Stimulated activated CD8-positive, alpha-beta memory T cell treated with anti-CD3 and anti-CD28 coated beads, Interleukin-4, amount 100 ng/mL, for 1 hour (primary cell): ENCODE measurements at places on chromosomes 6 and 20.

DNA sequence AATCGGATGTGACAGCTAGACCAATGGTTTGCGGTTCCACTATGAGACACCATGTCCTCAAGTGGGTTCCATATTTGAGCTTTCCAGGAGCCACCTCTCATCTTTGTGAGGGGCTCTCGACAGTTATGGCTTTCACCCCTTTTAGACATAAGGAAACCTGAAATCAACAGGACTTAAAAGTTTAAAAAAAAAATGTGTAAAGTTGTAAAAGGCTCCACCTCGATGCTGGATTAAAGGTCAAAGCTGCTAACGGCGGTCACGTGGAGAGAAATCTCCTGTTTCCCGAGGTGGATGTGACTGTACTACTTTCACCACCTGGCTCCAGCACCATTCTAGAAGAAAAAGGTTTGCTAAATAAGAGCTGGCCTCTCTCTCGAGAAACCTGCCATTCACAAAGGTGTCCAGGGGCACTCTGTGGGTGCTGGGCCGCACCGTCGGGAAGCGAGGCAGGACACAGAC lies 542 bp downstream of the ATP5F1E start:
- DNase-seq: no peak

- no peak for DNase-seq
Observed at GRCh38 chr6:34674268-34674639, 22.3 kb downstream of the ILRUN start.

DNA sequence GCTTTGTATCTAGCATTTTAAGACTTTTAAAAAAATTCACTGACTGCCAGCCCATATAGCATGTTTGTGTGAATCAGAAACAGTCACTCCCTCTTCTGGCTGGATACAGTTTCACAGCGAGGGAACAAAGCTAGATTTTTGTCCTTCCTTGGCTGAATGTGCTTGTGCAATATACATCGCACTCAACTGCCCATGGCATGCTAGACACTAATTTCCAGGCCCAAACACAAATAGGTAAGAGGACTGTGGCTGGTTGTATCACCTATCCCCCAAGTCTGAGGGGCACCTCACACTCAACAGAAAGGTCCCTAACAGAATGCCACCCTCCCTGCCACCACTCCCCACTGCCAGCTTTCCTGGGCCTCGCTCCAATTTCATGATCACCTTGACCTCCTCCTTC lies 16.2 kb upstream of the BLCAP start:
- no peak for DNase-seq

DNA sequence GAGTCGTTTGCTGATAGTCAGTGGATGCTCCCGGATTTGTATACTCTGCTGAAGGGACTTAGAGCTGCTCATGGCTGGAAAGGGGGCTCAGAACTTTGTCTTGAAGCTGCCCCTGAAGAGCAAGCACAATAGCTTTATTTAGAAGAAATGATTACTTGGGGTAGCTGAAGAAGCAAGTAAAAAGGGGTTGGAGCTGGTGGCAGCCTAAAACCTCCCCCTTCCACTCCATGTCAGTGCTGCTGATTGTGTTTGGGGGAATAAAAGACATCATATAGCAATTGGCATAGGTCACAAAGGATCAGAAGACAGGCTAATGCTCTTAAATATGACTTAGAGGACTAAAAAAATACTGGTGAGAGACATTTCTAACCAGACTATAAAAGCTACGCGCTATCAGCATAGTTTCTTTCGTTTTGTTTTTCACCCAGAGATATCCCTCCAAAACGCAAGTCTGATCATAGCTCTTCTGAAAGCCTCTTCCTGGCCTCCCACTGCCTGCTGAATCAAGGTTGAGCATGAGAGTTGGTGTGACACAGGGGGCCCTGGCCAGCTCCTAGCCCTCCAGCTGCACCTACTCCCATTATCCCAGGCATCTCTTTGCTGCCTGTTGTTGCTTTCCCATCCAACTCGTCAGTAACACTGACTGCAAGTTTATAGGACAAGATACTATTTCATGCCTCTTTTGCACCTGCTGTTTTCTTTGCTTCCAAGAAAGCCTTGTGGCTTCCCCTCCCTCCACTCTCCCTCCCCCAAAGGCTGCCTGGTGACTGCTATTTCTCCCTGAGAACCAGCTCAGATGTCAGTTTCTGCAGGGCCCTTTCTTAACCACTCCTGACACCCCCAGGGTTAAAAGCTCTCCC lies 33.9 kb upstream of the SGK1 start:
- no peak for DNase-seq

DNA sequence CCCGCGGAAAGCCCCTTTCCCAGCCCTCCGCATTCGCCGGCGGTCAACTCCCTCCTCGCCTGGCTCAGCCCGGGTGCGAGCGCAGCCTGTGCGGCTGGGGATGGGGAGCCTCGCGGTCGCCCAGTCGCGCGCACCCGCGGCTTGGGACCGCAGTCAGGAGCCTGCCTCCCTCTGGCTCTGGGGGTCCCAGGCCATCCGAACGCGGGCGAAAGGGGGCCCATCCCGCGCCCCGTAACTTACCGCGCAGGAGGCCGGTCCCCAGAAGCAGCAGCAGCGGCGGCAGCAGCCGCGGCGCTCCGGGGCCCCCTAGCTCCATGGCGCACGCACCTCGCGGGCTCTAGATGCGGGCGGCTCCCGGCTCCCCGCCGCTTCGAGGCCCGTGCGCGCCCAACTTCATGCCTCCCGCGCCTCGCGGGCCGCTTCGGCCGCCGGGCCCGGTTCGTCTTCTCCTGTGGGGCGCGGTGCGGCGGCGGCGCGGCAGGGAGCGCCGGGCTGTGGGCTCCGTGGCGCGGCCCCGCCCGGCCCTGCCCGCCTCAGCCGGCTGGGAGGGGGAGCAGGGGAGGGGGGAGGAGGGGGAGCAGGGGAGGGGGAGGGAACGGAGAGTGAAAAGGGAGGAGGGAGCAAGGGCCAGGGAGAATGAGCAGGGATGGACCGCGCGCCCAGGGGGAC lies at the start of gene CHRNA4:
Gene CHRNA4, minus strand, starts transcription at position 500 of the 669 bp plus-strand sequence. Its CDS starts 184 bp downstream, at position 316.
- no peak for DNase-seq

DNA sequence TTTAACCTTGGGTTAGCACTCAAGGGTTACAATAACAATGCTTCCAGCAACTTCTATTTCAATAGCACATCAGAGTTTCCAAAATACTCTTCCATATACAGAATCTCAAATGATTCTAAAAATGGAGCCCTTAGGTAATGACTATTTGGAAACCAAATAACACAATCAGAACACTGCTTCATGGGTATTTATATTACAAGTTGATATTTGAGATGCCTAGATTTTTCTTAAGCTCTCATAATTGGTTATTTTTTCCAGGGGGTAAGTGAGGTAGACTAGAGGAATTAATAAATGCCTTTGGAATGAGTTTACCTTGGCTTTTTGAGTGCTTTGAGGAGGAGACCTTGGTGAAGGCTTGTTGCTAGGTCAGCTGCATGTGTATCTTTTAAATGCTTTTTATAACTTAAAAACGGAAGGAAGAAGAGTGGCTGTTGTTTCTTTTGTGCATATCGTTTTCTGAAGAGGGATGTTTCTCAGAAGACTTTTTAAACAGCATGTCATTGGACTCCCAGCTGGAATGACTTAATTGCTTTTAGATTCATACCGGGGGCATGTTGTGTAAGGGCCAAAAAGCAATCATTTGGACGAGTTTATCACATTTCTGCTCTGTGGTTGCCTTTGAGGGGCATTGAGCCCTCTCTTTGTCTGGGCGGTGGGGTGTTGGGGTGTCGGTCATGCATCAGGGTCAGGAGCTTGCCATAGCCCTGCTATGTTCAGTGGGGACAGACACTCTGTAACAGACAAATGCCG lies 186.0 kb downstream of the DTNBP1 start:
- no peak for DNase-seq

GRCh38 chr20:11111191-11111590 lies 437.4 kb upstream of the JAG1 start:
- DNase-seq: no peak

GRCh38 chr6:43296780-43297497 lies 1.1 kb upstream of the SLC22A7 start:
- DNase-seq: no peak

DNA sequence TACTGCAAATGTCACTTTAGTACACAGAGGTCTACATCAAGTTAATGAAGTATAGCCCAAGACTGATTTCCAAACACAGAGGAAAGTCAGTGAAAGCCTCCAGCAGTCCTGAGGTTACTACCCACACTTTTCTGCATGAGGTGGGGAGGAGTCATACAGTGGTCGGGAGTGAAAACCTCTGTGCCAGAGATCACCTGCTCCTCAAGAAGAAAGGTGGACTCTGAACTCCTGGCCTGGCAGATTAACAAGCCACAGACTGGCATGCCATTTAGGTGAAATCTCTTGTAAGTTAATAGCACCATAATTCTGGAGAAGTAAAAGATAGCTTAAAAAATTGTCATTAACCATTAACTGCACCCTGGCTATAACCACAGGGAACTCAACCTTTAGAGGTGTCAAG lies 125.0 kb upstream of the LAMP5 start:
- no peak for DNase-seq

- no peak for DNase-seq
Observed at GRCh38 chr20:57743450-57744095, 33.8 kb upstream of the PMEPA1 start.

DNA sequence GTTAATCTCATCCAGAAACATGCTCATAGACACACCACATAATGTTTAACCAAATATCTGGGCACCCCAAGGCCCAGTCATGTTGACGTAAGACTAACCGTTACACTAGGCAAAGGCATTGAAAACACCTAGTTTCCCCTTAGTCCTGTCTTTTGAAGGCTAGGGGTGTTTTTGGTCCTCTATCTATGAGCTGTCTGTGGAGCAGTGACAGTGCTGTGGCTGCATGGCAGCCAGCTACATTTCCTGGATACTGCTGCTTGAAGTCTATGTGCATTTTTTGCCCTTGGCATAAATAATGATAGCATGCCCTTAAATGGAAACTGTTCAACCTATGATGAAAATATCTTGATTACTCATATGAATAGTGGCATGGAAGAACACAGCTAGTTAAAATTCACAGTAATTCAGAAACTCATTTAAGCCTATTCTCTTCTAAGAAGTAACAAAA lies 18.6 kb downstream of the FARS2 start:
- no peak for DNase-seq

DNA sequence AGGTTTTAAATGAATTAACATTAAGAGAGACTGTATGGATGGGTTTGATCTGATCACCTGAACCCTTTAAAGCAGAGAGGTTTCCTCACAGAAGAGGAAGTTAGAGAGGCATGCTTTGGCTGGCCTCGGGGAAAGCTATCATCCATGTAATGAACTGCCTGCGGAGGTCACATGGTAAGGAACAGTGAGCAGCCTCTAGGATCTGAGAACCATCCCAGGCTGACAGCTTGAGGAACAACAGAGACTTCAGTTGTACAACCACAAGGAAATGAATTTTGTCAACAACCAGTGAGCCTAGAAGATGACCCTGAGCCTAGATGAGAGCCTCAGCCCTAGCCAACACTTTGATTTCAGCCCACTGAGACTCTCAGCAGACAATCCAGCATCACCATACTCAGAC lies 2.9 kb upstream of the COL21A1 start:
- DNase-seq: no peak

- DNase-seq: no peak
Observed at GRCh38 chr6:110534731-110535492, 58.5 kb upstream of the SLC22A16 start.

GRCh38 chr20:23782366-23782983 lies 31.7 kb upstream of the CST1 start:
- no peak for DNase-seq

- no peak for DNase-seq
Observed at GRCh38 chr6:111242452-111242851, 155.1 kb downstream of the SLC16A10 start.

DNA sequence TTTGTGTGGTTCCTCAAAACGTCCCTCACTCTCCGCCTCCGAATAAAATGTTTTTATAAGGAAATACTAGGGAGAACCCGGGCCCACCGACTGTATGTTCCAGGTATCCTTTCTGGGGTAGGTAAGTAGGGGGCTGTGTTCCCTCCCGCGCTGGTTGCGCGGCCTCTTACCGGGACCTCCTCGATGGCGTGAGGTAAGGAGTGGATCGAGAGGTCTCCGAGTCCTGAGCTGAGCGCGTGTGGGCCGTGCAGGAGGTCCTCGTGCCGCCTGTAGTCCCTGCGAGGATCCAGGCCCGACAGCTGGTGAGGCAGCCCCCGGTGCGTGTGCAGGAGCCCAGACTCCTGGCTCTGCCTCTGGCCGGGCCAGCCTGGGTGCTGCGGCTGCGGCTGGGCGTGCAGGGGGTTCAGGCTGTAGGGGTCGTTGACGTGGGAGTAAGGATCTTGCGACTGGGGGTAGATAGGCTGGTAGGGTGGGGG lies 5.1 kb downstream of the TFAP2A start:
- DNase-seq: no peak

DNA sequence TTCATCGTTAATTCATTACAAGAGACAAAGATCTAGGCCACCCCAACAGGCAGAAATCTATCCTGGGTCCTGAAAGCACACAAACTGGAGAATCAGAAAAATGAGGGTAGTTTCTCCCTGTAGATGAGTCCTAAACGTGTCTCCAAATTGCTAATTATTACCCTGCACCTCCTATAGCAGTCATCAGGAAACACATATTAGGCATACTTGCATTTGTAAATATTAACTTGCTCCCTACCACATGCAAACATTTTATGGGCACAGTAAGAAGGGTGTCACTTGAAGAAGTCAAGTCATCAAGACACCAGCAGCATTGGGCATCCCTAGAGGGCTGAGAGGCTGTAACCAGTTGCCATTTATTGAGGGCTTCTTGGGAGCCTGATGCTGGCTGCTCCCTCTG lies 17.9 kb upstream of the SIRPB1 start:
- no peak for DNase-seq

- no peak for DNase-seq
Observed at GRCh38 chr6:124355146-124355545, 551.5 kb downstream of the NKAIN2 start.

GRCh38 chr6:6730831-6731230 lies 142.3 kb downstream of the LY86 start:
- DNase-seq: no peak

DNA sequence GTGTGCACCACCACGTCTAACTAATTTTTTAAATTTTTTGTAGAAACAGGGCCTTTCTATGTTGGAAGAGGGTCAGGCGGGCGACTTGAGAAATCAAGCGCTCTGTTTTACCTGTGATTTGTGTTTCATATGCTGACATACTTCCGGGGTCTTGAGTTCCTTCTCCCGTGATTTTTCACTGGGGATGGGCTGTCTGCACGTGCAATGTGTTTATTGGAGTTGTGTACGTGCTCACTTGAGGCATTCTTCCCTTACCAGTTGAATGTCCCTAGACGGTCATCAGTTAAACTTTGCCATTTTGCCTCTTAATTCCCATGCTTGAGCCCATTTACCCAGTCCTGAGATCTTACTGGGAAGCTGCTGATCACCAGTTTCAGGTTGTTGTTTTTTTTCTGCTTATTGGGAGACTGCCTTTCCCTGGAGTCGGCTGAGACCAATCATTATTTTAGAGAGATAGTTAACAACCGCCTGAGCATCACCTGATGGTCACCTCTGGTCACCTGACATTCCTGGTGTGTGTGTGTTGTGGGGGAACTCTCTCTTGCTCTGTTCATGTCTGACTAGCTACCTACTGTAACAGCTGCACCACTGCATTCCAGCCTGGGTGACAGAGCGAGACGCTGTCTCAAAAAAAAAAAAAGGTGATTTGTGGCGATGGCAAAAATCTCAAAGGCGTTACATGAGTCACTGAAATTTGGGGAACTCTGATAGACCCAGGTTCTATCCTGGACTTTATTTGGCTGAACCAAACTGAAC lies 34.8 kb upstream of the NCOA3 start:
- no peak for DNase-seq
